ENCODE measurements at places on chromosomes 3 and 15.

DNA sequence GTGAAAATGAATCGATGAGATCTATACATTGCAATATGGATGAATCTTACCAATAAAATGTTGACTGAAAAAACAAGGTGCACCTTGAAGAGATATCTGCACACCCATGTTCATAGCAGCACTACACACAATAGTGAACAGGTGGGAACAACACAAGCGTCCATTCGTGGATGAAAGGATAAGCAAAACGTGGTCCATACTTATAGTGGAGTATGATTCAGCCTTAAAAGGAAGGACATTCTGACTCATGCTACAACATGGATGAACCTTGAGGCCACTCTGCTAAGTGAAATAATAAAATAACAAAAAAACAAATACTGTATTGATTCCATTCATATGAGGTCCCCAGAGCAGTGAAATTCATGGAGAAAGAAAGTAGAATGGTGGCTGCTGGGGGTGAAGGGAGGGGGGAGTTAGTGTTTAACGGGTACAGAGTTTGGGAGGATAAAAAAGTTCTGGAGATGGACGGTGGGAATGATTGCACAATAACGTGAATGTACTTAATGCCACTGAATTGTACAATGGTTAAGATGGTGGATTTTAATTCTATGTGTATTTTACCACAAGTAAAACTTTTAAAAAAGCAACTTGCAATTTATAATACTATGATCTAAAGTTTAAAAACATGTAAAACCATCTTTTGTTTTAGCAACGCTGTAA, 35.6 kb downstream of the IQSEC1 start:
- DNase-seq = no peak

- DNase-seq = no peak
Observed at GRCh38 chr3:195438371-195438770, 4.4 kb downstream of the ACAP2 start.

DNA sequence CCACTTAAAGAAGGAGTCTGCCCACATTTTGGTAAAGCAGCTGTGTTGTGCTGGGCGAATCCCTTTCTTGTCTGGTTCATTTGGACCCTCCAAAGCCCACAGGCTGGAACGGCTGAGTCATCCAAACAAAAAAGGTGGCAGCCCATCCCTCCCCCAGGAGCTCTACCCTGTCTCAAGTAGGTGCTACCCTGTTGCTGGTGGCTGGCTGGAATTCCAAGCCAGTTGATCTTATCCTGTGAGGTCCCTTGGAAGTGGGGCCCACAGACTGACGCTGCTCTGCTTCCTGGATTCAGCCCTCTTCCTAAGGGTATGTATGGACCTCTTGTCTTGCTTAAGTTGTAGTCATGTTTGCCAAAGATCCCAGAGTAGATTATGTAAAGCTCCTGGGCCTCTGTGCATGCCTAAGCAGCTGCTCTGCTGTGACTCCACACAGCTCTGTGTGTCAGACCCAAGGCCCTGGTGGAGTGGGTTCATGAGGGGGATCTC, 44.5 kb downstream of the CCR1 start:
- DNase-seq = no peak

- no peak for DNase-seq
Observed at GRCh38 chr15:78810362-78811123, 721 bp downstream of the ADAMTS7 start.

DNA sequence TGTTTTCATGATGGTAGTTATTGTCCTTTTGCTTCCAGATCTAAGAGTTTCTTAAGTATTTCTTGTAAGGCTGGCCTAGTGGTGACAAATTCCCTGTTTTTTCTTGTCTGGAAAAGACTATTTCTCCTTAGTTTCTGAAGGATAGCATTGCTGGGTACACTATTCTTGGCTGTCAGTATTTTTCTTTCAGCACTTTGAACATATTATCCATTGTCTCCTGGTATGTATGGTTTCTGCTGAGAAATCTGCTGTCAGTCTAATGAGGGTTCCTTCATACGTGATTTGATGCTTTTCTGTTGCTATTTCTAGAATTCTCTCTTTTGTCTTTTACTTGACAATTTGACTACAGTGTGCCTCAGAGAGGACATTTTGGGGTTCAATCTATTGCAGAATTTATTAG, 134.3 kb downstream of the CGGBP1 start:
- no peak for DNase-seq

DNA sequence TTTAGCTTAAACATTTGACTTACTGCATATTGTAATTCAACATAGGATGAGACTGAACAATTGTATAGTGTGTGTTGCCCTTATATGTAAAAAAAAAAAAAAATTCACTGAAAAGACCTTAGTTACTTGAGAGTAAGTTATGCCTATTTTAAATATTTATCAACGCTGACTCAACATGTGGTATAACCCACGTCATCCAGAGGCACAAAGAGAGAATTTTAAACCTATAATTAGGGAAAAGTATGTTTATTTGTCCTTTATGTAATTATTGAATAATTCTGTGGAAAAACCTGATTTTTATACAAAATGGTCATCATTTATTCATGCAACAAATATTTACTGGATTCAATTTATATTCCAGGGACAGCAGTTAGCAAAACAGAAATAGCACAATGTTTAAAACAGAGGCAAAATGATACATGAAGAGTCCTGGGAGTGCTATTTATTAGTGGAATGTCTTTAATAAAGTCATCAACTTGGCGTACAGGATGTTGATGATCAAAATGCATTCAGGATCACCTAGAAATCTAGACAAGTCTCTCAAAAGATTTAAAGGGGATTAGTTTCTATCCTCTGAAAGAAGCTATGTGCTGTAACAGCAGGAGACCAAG, 223.7 kb downstream of the PCCB start:
- DNase-seq = no peak

- DNase-seq = no peak
Observed at GRCh38 chr3:151155409-151156128, 47.4 kb downstream of the GPR171 start.

- no peak for DNase-seq
Observed at GRCh38 chr3:139260793-139261736, 82.8 kb upstream of the MRPS22 start.

DNA sequence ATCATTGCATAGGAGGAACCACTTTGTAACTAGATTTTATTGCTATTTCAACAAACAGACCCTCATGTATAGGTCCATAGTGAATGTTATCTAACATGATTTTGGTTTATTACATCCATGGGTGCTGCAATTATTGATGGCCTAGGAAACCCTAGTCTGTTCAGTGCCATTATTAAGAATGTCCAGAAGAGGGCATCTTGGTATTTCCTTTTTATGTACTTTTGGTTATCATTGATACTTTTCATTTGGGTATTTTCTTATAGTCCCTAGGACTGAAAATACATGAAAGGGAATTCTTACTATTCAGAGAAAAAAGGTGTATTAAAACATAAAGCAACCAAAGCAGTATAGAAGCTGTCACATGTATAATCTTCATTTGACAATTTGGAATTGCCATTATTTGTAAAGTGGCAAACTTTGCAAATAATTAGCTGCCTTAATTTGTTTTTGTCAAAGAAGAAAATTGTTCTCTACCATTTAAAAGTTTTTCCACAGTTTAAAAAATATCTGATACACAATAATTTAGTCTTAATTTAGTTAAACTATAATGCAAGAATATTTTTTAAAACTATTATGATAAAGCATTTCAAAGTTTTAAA, 48.7 kb downstream of the CNOT10 start:
- peak; percentile 4 for DNase-seq

DNA sequence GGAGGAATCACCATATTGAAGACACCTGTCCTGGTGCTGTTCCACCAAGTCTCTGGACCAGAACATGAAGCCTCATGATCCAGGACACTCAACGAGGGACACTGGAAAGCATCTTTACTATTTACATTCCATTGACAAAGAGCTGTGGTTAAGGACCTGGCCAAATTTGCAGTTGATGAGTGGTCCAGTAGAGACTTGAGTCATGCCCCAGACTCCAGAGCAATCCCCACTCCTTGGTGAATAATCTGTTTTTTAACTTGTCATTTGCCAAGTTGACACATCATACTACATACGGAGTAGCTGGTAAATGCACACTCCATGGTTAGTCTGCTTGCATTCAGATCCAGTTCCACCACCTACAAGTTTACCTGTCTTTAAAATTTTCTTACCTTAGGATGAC, 1.2 kb upstream of the COL6A6 start:
- DNase-seq = no peak

DNA sequence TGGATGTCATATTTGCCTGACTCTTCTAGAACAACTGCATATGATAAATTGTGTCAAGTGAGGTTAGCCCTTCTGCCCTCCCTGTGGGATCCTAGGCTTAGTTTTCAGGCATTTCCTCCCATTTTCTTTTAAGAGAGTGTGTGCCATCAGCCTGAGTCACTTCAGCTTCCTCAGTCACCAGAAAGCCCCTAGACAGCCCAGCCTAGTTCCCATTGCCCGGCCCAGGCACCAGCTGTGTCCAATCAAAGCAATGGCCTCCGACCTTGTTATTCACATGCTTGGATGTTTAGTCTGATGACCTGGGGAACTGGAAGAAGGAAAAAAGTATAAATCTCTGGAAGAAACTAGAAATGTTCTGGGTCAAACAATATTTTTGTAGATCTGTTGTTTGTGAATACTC, 221.9 kb upstream of the LRIG1 start:
- no peak for DNase-seq

DNA sequence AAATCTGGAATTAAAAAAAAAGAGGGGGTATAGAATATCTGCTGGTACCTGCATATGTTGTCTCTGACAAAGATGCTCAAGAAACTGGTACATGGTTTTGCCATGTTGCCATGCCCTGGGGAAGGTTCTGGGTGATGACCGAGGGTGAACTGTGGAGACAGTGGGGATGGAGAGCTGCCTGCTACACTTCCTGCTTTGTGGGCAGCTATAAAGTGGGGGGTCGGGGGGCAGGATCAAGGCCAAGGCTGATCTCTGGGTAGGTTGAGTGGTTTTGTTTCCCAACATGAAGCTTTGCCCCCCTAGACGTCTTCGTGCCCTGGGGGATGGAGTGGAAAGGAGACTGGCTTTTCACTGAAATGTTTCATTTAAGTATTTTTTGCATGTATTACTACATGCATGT, 74.6 kb downstream of the IQSEC1 start:
- DNase-seq = no peak

DNA sequence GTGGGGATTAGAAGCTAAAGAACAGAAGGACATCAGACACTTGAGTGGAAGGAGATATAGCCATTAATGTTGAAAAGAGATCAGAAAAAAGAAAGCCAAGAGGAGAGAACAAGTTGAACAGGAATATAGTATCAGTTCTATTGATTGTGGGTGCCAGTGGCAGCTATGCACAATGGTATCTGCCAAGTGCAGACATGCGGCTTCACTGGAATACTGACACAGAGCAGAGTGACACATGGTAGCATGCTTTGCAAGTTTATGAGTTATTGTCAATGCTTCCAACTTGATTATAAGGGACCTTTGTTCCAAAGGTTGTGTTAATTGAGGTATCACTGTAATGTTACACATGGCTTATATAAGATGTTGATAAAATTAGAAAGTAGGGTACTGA, 42.0 kb upstream of the TP63 start:
- DNase-seq = no peak

DNA sequence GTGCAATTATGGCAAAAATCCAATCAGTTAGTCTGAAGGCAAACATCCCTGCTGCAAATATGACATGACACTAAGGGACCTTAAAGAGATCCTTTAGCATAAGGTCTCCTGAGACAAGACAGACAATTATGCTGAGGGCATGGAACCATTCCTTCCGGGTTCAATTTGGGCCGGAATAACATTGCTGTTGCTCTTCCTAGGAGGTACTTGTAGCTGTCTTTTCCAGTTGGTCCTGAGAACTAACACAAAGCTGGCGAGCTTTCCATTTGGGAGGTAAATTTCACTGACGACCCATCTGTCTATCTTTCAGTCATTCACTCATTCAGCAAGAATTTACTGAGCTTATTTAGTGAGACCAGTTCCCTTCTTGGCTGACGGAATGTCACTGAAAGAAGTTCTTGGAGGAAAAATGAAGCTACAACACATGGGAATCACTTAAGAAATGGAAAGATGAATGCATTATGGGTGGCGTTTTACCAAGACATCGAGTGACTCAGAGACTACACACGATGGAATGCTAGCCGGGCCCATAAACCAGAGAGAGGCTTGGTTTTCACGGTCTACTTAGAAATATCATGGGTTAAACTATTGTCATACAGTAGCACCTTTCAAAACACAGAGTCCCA, 215.5 kb downstream of the PDZRN3 start:
- DNase-seq = no peak

GRCh38 chr3:26668171-26668570, 45.6 kb downstream of the LRRC3B start:
- no peak for DNase-seq

- no peak for DNase-seq
Observed at GRCh38 chr3:113437411-113437810, 3.9 kb downstream of the CFAP44 start.

- DNase-seq = no peak
Observed at GRCh38 chr3:54783611-54784010, 144.2 kb downstream of the LRTM1 start.

GRCh38 chr3:26703519-26703918, 80.9 kb downstream of the LRRC3B start:
- DNase-seq = no peak
